ENCODE measurements at places on chromosomes 11 and 22. TPM values are rescaled to one million over a fixed set of nuclear protein-coding genes. Genes with fewer than 3 reads are reported as not detected.
A peak's percentile ranks its signal among the peaks of the same experiment; 100 is the strongest.

DNA sequence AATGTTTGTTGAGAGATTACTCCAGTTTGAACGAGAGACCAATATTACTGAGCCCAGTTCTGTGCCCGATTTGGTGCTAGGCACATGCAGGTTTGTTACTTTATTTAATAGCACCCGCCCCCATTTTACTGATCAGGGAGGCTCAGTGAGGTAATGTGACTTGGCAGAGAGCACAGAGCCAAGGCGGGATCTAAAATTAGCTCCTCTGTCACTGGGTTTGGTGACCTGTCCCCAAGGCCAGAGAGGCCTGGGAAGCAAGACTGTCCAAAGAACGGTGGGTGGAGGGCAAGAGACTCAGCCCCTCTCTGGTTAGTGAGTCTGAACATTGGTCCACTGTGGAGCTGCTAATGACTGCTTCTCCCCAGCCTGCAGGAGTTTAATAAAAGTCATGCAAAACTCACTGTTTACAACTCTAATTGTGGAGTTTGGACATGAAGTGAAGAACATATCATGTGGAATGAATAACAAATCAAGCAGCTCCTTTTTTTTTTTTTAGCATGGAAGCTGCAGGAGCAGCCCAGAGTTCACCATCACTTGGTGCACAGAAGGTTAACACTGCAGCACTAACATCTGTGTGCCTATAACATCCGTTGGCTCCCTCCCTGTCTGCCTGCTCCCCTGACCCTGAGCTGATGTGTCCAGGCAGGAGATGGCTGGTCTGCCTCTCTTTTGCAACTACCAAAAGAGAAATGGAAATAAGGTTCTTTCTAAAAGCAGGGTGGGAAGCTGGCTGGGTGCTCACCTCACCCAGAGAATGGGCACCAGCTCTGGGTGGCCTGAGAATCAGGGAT lies 39.0 kb downstream of the CSNK2A3 start:
- no peak for DNase-seq
- no peaks in the 10 kb centered on the region for H3K27me3 ChIP-seq
- H3K27ac ChIP-seq = no peak overlapping the region

DNA sequence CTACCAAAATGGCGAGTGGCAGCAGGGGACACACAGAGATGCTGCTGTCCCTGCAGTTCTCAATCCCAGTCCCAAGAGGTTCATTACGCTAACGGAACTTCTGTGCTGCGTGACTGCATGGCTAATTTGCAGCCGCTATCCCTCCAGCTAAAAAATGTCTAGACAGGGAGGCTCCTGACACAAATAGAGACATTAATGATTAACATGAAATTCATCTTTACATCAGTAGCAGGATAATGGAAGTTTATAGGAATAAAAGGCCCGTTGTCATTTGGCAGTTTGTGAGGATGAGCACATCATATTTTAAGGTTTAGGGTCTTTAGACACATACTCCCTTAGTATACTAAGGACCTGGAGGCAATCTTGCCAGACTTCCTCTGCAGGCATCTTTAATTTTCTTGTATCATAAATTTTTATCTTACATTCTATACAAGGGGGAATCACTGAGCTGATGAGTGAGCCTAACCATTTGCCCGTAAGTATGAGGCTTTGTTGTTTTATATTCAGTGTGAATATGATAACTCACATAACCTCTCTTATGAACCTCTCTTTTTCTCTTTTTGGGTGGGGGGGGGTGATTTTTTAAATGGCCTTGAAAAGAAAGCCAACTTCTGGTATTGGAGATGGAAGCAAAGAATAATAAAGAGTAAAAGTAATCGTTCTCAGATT lies 99.8 kb upstream of the OR9G4 start:
- no peaks in the 10 kb centered on the region for H3K4me1 ChIP-seq
- H3K27ac ChIP-seq = no peak overlapping the region
- no peak for DNase-seq
- no peak overlapping the region for H3K4me3 ChIP-seq
- no peaks in the 10 kb centered on the region for H3K27me3 ChIP-seq

DNA sequence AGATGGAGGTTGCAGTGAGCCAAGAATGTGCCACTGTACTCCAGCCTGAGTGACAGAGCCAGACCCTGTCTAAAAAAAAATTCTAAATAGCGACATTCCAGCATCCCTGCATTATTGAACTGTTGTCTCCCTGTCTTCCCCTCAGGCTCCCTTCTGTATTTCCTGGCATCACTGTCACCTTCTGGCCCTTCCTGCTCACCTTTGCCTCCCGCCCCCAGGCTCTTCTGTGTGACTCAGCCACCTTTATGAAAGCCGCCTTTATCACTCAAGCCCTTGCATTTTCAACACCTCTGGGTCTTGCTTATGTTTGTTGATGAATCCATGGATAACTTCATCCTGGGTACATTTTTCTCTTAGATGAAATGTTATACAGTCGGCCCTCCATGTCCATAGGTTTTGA lies 21.1 kb downstream of the UBASH3B start:
- no peaks in the 10 kb centered on the region for H3K27me3 ChIP-seq
- H3K4me3 ChIP-seq = no peak overlapping the region
- DNase-seq = no peak
- H3K27ac ChIP-seq = no peak overlapping the region
- H3K36me3 ChIP-seq = peaks cover 2% of the 10 kb centered on the region

DNA sequence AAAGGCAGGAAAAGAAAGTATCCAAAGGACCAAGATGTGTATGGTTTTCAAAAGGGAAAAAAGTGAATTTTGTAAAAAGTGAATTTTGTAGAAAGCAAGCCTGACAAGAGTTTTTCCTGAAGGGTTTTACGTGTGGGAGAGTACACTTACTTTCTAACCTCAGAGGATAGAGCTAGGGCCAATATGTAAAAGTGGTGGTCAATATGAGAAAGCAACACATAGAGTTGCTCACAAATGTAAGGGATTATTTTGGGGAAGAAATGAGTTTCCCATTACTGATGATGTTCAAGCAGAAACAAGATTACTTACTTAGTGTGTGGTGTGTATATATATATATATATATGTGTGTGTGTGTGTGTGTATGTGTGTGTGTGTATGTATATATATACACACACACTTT lies 162.5 kb downstream of the SWAP70 start:
- no peak overlapping the region for H3K27ac ChIP-seq
- DNase-seq = no peak
- no peaks in the 10 kb centered on the region for H3K27me3 ChIP-seq

GRCh38 chr22:29385748-29386147 lies 2.6 kb downstream of the AP1B1 start:
- H3K4me1 ChIP-seq = peaks cover 86% of the 10 kb centered on the region
- H3K36me3 ChIP-seq = no peaks in the 10 kb centered on the region
- H3K4me3 ChIP-seq = no peak overlapping the region
- H3K27me3 ChIP-seq = no peaks in the 10 kb centered on the region
- DNase-seq = peak; percentile 83

DNA sequence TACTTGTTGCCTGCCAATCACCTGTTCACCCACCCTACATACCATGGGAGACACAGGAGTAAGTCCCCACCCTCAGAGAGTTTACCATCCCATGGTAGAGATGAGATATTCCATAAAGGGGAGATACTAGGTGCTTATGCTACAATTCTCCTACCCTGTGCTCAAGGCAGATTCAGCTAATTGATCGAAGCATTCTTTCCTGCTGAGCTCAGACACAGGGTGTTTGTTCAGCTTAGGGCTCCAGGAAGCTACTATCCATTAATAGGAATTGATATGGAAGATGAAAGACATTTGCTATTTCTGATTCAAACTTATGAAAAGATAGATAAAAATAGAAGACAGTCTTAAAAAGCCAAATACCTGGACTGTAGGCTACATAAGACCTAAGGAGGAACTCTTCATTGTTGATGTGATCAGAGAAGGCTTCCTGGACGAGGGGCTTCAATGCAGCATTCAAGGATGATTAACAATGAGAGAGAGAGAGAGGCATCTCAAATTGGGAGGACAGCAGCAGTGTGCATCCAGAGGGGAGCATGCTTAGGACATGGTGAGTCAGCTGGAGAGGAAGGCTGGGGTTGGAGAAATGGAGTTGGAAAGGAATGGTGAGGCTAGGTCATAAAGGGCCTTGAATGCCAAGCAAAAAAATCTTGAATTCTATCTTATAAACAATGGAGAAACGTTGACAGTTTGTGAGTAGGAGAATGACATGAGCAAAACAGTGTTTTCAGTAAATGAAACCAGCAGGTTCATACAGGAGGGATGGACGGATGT lies 15.0 kb downstream of the SYT13 start:
- H3K4me1 ChIP-seq = no peaks in the 10 kb centered on the region
- H3K36me3 ChIP-seq = no peaks in the 10 kb centered on the region
- no peak overlapping the region for H3K27ac ChIP-seq

- H3K36me3 ChIP-seq = peaks cover 63% of the 10 kb centered on the region
- H3K4me3 ChIP-seq = no peak overlapping the region
- no peaks in the 10 kb centered on the region for H3K27me3 ChIP-seq
- peaks cover 67% of the 10 kb centered on the region for H3K4me1 ChIP-seq
These were observed 3.1 kb upstream of the PYGM start for GRCh38 chr11:64762674-64763525.

DNA sequence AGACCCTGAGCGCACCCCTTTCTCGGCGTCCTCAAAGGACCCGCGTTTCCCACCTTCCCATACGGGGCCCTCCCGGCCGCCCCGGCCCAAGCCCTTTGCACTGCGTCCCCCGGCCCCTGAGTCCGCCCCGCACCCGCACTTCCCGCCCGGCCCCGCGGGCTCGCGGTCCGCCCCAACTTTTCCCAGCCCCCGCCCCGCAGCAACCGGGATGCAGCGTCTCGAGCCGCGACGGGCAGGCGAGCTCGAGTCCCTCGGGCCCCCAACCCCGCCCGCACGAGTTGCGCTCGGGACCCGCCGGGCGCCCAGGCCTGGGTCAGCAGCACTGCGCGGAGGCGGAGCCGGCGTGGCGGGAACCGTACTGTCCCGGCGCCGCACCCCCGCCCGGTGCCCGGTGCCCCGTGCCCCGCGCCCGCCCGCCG lies 371 bp downstream of the SMCO4 start:
- H3K4me3 ChIP-seq = peak overlapping the region; percentile 72
- H3K27ac ChIP-seq = peak overlapping the region; percentile 93
- H3K36me3 ChIP-seq = no peaks in the 10 kb centered on the region
- no peaks in the 10 kb centered on the region for H3K27me3 ChIP-seq

GRCh38 chr11:86211619-86212018 lies 32.9 kb upstream of the EED start:
- no peaks in the 10 kb centered on the region for H3K36me3 ChIP-seq
- DNase-seq = no peak
- H3K27me3 ChIP-seq = no peaks in the 10 kb centered on the region
- no peak overlapping the region for H3K27ac ChIP-seq
- no peaks in the 10 kb centered on the region for H3K4me1 ChIP-seq

GRCh38 chr11:44659641-44660040 lies 67.1 kb upstream of the TSPAN18 start:
- no peaks in the 10 kb centered on the region for H3K4me1 ChIP-seq
- H3K4me3 ChIP-seq = no peak overlapping the region
- H3K27ac ChIP-seq = no peak overlapping the region

- no peak for DNase-seq
- H3K4me3 ChIP-seq = no peak overlapping the region
- no peaks in the 10 kb centered on the region for H3K27me3 ChIP-seq
- peaks cover 13% of the 10 kb centered on the region for H3K4me1 ChIP-seq
- no peak overlapping the region for H3K27ac ChIP-seq
These were observed 17.5 kb downstream of the CTTN start for GRCh38 chr11:70415642-70416395.

DNA sequence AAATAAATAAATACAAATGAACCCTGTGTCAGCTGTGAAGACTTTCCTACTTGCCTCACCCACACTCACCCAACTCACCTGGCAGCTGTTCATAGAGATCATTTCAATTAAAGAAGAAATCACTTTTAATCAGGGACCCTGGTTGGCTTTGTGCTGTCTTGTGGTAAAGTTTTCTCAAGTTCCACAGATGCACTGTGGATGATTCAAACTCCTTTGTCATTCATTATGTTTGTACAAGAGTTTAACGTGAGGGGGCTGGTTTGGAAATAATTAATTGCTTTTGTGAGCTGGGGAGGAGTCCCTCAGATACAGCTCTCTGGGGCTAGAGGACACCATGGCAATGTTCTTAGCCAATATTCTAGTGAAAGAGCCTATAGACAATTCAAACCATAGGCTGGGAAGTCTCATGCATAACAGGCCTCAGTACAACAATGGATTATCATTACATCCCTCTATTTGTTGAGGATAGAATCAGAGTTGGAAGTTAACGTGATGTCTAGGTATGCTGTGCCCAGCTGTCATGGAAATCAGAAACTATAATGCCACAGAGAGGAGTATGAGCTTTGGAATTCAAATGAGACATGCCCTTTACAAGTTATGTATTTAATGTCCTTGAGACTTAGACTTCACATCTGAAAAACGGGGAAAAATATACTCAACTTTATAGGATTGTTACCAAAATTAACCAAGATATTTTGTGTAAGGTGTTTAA lies 698.5 kb downstream of the KCNA4 start:
- H3K4me1 ChIP-seq = no peaks in the 10 kb centered on the region
- H3K27me3 ChIP-seq = no peaks in the 10 kb centered on the region
- H3K4me3 ChIP-seq = no peak overlapping the region
- H3K27ac ChIP-seq = no peak overlapping the region
- no peak for DNase-seq

GRCh38 chr11:17744151-17744940 lies 9.8 kb downstream of the KCNC1 start:
- no peak overlapping the region for H3K4me3 ChIP-seq
- peak; percentile 48 for DNase-seq
- no peaks in the 10 kb centered on the region for H3K36me3 ChIP-seq
- no peaks in the 10 kb centered on the region for H3K4me1 ChIP-seq
- H3K27ac ChIP-seq = no peak overlapping the region
- no peaks in the 10 kb centered on the region for H3K27me3 ChIP-seq

The SEC14L2 gene
- total RNA-seq = 1.1 TPM

The CENPM gene
- total RNA-seq = 5.2 TPM

The ROBO4 gene
- 96.9 TPM for total RNA-seq

The SLC6A5 gene
- total RNA-seq = not detected

The FGF4 gene
- total RNA-seq = not detected

The MMP11 gene
- total RNA-seq = 4.2 TPM

The HBG1 gene
- total RNA-seq = 15.0 TPM

The C11orf86 gene
- total RNA-seq = not detected

The PRRG4 gene
- total RNA-seq = 3.2 TPM

The LMO2 gene
- 46.6 TPM for total RNA-seq

The KCNA4 gene
- total RNA-seq = not detected

The OR6A2 gene
- 0.66 TPM for total RNA-seq

The CLMP gene
- total RNA-seq = 12.2 TPM

Data from spleen (tissue), 13 donors.